Naive thymus-derived CD8-positive, alpha-beta T cell (primary cell): ENCODE measurements at places on chromosomes 7 and 10. TPM values are rescaled to one million over a fixed set of nuclear protein-coding genes. Genes with fewer than 3 reads are reported as not detected.

CTTNBP2 gene
- not detected for polyA plus RNA-seq

GRCh38 chr10:22049635-22050034 lies 46.1 kb upstream of the DNAJC1 start:
- no peak for DNase-seq

DNA sequence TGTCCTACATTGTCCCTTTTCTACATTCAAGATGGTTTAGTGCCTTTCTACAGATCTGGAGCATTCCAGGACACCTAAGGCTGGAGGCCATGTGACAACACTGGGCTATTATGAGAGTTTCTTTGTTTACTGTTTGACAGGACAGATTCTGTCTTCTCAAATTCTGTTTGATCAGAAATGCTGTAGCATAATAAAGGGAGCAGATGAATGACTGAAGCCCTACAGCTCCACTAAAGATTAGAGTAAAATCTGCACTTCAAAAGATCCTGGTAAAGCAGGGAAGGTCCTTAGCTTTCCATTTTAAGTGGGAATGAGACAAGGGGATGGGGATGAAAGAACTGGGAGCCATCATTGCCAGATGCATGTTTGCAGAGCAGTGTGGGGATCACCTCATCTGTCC lies 38.4 kb downstream of the TMEM229A start:
- DNase-seq: no peak

NPC1L1 gene
- not detected for polyA plus RNA-seq

GRCh38 chr7:158309868-158310763 lies 277.5 kb downstream of the PTPRN2 start:
- no peak for DNase-seq

GRCh38 chr7:140314573-140315480 lies 83.5 kb downstream of the SLC37A3 start:
- DNase-seq: no peak

- no peak for DNase-seq
These were observed 27.0 kb downstream of the C10orf120 start for GRCh38 chr10:122672655-122673054.

EN2 gene
- polyA plus RNA-seq: not detected

DNA sequence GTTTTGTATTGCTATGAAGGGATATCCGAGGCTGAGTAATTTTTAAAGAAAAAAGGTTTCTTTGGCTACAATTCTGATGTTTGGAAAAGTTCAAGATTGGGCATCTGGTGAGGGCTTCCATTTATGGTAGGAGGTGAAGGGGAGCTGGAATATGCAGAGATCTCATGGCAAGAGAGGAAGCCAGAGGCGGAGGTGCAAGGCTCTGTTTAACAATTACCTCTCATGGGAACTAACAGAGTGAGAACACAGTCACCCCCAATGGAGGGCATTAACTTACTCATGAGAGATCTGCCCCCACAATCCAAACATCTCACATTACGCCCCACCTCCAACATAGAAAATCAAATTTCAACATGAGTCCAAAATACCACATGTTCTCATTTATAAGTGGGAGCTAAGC lies 62.0 kb downstream of the AKR1D1 start:
- no peak for DNase-seq

GRCh38 chr7:17307969-17308648 lies 9.7 kb downstream of the AHR start:
- no peak for DNase-seq

C7orf57 gene
- 0.13 TPM for polyA plus RNA-seq

GRCh38 chr10:46218921-46219320 lies 67.9 kb upstream of the ANTXRL start:
- DNase-seq: no peak

DNA sequence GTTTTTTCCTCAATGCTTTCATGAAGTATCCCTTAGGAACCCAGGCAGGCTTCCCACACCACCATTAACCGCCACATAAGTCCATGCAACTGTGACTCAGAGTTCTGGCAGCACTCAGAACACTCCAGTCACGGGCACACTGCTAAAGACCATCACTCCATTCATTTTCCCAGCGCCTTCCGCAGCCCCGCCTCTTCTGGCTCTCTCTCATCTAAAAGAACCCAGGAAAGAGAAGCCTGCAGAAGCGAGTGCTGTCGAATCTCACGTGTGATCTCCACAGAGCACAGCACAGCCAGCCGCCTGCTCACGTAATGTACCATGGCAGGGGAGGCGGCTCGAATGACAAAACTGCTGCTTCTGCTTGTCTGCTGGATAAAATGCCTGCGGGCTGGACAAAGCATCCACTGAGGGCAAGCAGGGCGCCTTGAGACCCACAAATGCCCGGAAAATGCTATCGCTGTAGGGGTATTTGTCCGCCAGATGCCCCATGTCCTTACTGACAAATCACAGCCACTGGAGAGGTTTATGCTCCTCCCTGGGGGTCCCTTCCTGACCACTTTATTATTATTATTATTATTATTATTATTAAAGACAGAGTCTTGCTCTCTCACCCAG lies 1.8 kb downstream of the PSMG3 start:
- DNase-seq: no peak

- DNase-seq: no peak
These were observed 23.4 kb downstream of the SMURF1 start for GRCh38 chr7:99120501-99120900.

FLNC gene
- polyA plus RNA-seq: not detected

DNA sequence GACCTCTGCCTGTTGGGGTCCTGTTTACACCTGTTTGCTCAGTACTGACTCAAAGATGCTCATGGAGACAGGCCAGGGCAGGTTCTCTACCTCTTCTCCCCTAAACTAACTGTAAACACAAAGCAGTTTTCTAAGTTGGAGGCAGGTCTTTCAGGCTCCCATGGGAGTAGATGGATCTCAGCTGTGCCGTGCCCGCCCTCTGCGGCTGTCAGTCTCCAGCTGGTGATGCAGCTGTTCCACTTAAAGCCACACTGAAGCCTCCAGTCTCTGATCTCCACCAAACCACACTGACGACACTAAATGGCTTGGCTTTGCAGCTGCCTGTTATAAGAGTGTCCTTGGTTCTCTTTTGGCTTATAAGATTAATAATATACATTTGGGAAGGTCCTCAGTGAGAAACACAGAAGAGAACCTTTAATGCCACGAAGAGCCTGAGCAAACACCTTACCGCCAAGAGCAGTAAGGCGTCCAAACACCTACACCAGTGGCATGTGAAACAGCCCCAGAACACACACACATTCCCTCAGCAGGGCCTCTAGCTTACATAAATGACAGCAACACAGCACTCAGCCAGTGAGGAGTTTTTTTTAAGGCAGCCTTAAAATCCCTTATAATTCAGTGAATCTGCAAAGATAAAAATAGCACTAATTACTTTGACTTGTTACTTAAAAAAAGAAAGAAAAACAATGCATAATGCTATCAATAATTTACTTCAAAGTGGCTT lies 60.4 kb upstream of the KCNIP2 start:
- no peak for DNase-seq

SEPHS1 gene
- 21.9 TPM for polyA plus RNA-seq
